ENCODE measurements at places on chromosomes 2 and 18.

DNA sequence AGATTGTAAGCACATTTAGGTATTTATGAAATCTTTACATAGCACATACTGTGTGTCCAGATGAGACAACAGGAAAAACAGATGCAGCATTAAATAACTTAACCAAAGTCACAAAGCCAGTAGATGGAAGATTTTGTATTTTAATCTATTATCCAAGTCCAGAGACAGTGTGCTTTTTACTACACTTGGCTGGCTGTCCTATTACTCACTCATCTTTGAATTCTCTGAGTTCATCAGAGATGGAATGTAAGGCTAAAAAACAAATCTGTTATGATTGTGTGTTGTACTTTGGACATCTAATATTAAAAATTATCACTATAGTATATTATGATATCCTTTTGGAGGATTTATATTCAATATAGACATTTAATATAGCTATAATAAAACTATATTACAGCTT, 1189.4 kb downstream of the DSC3 start:
- no peak for DNase-seq

DNA sequence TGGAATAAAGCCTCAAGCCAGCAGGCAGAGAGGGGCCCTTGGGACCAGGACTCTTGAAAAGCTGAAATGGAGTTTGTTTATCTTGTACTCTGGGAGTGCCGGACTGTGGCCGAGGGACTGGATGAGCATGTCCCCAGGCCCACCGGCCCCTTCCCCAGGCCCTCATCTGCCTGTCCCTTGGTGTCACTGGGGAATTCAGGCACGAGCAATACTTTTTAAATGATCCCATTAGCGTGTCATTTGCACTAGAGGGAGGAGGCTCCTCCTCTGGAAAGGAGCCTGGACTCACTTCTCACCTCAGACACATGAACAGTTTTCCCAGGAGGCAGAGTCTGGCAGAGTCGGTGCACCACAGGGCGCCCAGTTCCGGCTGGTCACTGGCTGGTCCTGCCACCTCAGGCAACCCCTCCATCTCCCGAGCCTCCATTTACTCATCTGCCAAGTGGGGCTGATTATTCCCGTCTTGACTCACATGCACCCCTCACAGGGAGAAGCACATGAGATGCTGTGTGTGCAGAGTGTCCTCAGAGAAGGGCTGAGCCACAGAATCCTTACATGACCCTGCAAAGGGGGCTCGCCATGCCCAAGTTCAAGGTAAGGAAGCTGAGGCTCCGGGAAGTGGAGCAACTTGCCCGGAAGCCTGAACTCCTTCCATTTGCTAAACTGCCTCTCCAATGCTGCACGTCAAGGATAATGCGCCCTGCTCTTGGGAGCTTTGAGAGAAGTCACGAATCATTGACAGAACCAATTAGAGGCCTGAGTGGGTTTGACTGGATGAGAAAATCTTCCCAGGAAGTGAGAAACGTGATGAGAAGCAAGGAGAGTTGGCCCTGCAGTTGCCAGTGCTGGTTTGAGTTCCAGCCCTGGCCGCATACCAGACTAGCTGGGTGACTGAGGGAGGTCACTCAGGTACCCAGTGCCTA, 26.7 kb downstream of the CIB4 start:
- no peak for DNase-seq

GRCh38 chr2:17302281-17302680, 216.0 kb downstream of the RAD51AP2 start:
- DNase-seq: no peak

DNA sequence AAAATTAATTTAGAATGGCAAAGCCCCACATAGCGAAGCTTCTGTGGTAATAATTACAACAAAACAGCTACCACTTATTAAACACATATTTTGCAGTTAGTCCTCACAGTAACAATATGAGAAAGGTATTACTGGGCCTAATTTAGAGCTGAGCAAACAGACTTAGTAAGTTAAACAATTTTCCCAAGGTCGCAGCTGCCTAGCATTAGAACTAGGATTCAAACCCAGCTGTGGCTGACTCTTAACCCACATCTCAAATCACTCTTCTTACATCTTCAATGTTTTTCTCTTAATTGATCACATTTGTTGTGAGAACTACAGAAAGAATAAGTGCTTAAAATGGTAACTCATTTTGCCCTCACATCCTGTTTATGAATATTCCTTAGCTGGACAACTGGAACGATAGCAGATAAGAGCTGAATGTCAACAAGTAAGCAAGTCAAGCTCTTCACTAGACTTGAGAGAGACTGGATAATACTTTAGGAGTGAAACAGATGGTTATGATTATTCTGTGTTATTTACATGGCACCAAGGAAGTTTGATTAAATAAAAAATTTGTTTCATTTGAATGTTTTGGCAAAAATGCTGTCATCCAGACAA, 59.4 kb upstream of the TMEM17 start:
- DNase-seq: no peak

DNA sequence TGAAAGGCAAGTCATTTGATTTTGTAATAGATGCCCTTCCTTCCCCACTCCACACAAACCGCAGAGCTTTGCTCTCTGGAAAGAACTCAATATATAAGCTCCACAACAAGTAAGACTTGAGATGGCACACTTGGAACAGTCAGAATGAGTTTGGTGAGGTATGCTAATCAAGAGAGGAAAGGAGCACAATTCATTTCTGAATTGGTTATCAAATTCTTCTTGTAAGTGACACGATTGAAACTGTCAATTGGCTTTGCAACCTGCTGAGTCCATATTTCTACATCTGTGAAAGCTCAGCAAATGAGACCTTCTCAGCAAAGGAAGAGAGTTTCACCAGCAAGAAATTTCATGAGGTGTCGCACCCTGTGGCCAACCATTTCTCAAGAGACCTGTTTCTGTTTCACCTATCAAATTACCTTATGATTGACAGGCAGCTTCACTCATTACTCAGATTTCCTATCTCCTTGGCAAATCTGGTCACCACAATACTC, 19.1 kb downstream of the CTLA4 start:
- no peak for DNase-seq
